ENCODE measurements at places on chromosomes 13 and 19. TPM values are rescaled to one million over a fixed set of nuclear protein-coding genes. Genes with fewer than 3 reads are reported as not detected.
A peak's percentile ranks its signal among the peaks of the same experiment; 100 is the strongest.

DNA sequence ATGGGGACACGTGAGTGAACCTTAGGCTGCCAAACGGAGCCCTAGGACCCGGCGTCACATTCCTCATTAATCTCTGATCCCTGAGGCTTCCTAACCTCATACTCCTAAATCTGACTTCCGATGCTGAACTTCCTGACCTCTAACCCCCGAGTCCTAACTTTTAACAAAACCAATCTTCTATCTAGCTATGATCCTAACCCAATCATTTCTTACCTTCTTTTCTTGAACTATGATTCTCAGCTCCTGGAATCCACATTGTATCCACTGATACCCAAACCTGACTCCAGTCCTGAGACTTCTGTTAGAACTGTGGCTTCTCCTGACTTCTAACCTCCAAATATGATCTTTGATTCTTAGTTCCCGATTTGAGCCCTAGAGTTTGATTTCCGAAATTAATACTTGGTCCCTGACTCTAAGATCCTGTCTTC, 447 bp downstream of the NFKBIB start:
- no peak for DNase-seq

Gene SIGLEC12
- total RNA-seq, result 0.60 TPM

Gene CCDC8
- total RNA-seq, result not detected

Gene MYH14
- not detected for total RNA-seq

GRCh38 chr19:10615429-10616023, 9.8 kb upstream of the SLC44A2 start:
- no peak for DNase-seq

DNA sequence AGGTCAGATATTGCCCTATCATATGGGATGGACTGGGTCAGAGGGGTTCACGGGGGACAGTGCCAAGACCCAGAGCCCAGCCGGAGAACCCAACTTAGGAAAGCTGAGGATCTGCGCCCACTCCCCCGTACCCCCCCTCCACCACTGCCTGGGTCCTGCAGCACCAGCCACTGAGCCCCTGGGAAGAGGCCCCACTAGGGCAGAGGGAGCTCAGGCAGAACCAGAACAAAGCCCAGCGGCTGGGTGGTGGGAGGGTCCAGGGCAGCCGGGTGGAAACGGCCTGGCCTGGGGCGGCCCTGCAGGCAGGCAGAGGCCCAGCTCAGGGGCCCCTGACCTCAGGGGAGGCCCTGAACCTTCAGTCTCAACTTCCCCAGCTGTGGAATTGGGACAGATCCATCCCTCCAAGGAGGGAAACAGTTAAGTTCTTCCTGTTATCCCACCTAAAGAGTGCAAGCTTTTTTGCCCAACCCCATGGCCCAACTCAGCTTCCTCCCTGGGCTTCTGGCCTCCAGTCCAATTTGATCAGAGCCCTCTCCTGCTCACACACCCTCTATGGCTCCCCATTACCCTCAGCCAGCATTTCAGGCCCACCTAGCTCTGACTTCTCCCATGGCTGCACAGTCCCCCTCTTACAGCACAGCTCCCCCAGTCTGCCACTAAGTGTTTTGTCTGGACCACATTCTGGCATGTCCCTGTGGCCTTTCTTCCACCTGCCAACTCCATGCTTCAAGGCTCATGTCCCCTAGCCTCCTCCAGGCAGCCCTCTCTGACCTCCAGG, 3.1 kb downstream of the NR2F6 start:
- DNase-seq, result no peak

GRCh38 chr19:14517446-14517839, 754 bp downstream of the DNAJB1 start:
- no peak for DNase-seq

Gene FXYD3
- total RNA-seq, result not detected

DNA sequence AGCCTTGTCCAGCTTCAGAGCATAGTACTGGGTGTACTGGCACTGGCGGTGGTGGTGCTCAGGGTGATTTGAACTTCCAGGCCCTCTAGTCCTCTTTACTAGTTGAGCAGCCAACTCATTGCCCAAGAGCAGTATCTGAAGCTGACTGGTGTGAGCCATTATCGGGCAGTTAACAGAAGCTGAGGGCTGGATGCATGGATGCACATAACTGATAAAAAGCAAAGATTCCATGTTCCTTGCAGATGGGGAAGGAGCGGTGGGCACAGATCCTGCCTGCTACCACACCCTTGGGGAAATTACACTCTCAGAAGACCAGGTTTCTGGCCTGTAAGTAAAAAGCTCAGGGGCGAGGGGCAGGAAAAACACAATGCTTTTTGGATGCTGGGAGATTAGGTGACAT, 499.4 kb upstream of the ARGLU1 start:
- no peak for DNase-seq

DNA sequence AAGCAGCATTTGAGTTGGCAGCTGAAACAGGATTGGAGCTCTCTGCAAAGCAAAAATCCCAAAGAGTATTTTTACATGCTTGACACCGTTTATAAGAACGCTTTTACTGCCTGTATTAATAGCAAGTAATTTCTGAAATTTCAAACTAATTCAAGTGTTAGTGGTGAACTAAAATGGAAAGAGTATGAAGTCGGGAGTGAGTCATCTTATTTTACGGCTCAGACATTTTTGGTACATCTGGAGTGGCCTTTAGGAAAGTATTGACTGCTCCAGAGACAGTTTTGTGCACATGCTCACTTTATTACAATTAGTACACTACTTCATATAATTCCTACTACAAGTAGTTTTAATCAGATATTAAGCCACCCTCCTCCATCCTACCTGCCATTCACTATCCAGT, 167.4 kb downstream of the SLITRK6 start:
- no peak for DNase-seq

DNA sequence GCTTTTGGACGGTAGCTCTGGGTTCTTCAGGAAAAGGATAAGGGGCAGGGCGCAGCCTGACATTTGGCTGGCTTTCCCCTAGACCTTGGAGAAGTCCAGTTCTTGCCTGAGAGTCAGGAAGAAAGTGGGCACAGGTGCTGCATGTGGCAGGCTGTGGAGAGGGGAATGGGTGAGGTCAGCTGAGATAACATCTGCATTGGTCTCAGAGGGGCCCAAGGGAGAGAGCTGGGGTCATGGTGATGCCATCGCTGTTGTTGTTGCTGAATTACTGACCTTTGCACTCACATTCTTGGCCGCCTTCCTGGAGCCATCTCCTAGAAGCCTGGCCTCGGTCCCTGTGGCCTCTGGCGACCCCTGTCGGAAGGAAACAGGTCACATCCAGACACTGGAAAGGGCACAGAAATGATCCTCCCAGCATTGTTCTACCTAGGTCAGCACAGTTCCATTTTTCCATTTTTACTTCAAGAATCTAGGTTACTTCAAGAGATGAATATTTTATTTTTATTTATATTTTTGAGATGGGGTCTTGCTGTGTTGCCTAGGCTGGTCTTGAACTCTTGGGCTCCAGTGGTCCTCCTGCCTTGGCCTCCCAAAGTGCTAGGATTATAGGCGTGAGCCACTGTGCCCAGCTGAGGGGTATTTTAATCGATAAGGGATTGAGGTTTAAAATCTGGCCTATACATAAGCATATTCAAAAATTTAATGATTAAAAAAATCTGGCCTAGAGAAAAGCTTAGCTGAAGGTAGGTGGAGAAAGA, 6.5 kb upstream of the LIPE start:
- DNase-seq, result peak; percentile 47

DNA sequence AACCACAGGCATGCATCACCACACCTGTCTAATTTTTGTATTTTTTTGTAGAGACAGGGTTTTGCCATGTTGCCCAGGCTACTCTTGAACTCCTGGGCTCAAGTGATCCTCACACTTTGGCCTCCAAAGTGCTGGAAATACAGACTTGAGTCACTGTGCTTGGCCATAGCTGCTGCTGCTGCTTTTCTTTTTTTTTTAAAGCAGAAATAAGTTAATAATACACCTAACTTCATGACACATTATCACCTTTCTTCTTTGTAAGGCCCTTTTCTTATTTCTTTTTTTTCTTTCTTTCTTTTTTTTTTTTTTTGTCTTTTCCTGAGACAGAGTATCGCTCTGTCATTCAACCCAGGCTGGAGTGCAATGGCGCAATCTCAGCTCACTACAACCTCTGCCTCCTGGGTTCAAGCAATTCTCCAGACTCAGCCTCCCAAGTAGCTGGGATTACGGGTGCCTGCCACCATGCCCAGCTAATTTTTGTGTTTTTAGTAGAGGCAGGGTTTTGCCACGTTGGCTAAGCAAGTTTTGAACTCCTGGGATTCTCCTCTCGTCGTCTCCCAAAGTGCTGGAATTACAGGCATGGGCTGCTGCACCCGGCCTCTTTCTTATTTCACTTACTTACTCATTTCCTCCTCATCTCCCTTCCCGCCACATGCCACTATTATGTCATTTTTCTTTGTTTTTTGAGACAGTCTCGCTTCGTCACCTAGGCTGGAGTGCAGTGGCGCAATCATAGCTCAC, 8.7 kb downstream of the SHKBP1 start:
- DNase-seq, result no peak

DNA sequence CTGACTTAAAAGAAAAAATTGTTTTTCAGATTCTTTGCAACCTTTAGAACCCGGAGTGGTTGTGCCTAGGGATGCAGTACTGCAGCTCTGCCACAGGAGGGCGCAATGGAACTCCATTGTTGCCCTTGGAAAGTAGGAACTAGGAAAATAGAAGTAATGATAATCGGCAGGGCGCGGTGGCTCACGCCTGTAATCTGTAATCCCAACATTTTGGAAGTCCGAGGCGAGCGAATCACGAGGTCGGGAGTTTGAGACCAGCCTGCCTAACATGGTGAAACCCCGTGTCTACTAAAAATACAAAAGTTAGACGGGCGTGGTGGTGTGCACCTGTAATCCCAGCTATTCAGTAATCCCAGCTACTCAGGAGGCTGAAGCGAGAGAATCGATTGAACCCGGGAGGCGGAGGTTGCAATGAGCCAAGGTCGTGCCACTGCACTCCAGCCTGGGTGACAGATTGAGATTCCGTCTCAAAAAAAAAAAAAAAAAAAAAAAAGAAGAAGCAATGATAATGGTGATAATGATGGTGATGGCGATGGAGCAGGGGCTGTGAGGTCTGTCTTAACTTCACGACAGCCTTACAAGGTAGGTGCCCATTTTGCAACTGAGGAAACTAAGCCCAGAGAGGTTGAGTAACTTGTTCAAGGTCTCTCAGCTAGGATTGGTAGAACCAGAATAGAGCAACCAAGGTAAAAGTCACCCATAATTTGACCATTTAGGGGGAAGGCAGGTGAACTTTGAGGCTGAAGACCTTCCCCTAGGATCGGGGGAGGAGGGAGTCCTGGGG, 5.5 kb upstream of the ADAMTS10 start:
- DNase-seq, result peak; percentile 45

DNA sequence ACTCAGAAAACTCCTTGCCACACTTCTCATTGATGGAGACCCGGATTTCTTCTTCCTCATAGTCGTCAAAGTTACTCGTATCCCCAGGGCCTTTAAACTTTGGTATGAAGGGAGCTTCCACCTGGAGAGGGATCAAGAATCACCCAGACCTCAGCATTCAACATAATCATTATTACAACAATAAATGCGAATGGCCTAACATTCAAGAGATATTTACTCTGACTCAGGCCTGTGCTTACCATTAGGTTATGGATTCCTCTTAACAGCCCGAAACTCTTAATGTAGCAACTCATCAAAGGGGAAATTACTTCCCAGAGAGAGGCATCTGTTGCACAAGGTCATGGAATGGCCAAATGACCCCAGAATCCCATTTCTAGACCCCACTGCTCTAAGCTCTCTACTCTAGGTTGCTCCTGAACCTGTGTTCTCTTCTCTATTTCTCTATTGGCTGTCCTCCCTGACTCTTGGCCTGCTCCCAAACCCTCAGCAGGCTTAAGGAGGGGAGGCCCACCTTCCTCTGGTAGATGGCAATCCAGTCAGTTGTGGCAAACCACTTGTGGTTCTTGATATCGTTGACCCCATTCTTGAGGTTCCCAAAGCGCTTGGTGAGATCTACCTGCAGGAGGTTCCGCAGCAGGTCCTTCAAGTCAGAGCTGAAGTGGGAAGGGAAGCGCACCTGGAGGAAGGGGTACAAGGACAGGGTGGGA, 2.7 kb upstream of the SAMD1 start:
- no peak for DNase-seq

Gene ADAMTSL5
- total RNA-seq, result 2.3 TPM

- peak; percentile 51 for DNase-seq
Measured at GRCh38 chr19:18414504-18415177, 4.6 kb upstream of the SSBP4 start.

DNA sequence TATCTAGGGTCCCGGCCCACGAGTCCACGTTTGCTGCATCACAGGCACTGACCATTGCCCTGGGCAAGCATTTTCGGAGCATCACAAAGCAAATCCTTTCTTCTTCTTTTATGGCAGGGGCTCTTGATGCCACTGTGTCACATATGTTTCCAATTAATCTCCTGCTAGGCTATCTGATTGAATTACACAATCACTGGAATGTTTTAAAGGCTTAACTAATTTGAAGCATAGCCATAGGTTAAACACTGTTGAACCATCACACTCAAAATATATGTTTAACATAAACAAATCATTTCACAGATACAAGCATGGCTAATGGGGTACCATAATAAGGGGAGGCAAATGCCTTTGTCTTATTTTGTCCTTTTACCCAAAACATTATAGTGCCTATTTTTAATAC, 338.3 kb downstream of the POU4F1 start:
- no peak for DNase-seq

- no peak for DNase-seq
Measured at GRCh38 chr13:38483623-38484022, 134.0 kb downstream of the UFM1 start.

Gene RXFP2
- not detected for total RNA-seq

DNA sequence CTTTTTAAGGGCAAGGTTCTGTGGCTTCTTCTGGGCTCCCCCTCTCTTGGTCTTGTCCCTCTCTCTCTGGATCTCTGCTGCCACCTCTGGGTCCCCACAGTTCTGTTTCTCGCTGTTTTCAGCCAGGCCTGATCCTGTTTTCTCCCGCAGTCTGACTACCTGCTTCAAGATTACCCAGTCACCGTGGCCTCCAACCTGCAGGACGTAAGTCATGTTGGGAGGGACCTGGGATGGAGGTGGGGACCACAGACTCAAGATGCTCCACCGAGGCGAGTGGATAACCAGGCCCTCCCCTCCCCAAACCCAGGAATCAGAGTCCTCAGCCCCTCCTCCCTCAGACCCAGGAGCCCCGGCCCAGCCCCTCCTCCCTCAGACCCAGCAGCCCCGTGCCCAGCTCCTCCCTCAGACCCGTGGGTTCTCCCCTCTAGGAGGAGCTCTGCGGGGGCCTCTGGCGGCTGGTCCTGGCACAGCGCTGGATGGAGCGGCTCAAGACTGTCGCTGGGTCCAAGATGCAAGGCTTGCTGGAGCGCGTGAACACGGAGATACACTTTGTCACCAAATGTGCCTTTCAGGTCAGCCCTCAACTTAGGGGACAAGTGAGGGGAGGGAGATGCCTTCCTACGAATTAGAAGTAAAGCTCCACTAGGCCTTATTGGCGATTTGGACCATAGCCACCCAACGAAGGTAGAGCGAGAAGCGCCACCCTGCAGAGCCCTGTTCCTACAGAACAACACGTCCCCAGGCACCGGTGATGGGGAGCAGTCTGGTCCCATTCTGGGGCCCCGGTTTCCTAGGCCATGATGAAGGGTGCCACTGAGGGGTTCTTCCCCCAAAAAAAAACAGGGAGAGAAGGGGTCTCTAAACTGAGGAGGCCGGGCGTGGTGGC, 2.2 kb downstream of the FLT3LG start:
- peak; percentile 79 for DNase-seq
